ENCODE measurements at places on chromosomes 6 and 20. TPM values are rescaled to one million over a fixed set of nuclear protein-coding genes. Genes with fewer than 3 reads are reported as not detected.
A peak's percentile ranks its signal among the peaks of the same experiment; 100 is the strongest.

GRCh38 chr6:46017726-46018125 is 2.1 kb upstream of the CLIC5 start:
- H3K4me3 ChIP-seq: no peak overlapping the region
- H3K4me1 ChIP-seq: peaks cover 19% of the 10 kb centered on the region
- no peak overlapping the region for H3K27ac ChIP-seq
- H3K27me3 ChIP-seq: no peaks in the 10 kb centered on the region

DNA sequence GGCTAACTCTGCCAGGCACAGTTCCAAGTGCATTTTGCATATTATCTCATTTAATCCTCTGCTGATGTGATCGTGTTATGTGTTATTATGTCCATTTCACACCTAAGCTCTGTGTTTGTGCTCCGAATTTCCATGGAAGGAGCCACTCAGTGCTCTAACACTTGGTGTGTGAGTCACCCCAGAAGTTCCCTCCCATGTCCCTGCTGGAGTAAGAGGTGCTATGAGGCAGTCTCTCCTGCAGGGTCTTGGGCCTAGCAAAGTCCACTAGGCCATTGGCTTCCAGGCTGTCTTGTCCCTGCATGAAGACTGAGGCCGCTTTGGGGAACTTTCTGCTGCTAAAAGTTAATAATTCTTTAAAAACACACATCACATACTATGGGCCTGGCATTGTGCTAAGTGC is 405.9 kb upstream of the SULF2 start:
- H3K4me1 ChIP-seq: no peaks in the 10 kb centered on the region
- peaks cover 14% of the 10 kb centered on the region for H3K27me3 ChIP-seq
- no peaks in the 10 kb centered on the region for H3K36me3 ChIP-seq
- no peak overlapping the region for H3K4me3 ChIP-seq

- ATAC-seq: no peak
- H3K27ac ChIP-seq: no peak overlapping the region
- H3K4me1 ChIP-seq: no peaks in the 10 kb centered on the region
- no peaks in the 10 kb centered on the region for H3K27me3 ChIP-seq
- H3K36me3 ChIP-seq: no peaks in the 10 kb centered on the region
- H3K4me3 ChIP-seq: no peak overlapping the region
Observed at GRCh38 chr6:98525860-98526259, 308.5 kb upstream of the POU3F2 start.

GRCh38 chr20:62577490-62577836 is 64.8 kb upstream of the SLCO4A1 start:
- peaks cover 44% of the 10 kb centered on the region for H3K27me3 ChIP-seq
- peaks cover 10% of the 10 kb centered on the region for H3K4me1 ChIP-seq
- H3K36me3 ChIP-seq: no peaks in the 10 kb centered on the region
- ATAC-seq: no peak
- H3K4me3 ChIP-seq: no peak overlapping the region

- H3K27me3 ChIP-seq: peaks cover 6% of the 10 kb centered on the region
- no peaks in the 10 kb centered on the region for H3K4me1 ChIP-seq
- H3K27ac ChIP-seq: no peak overlapping the region
- ATAC-seq: no peak
- no peak overlapping the region for H3K4me3 ChIP-seq
- H3K36me3 ChIP-seq: no peaks in the 10 kb centered on the region
Observed at GRCh38 chr20:7937328-7937727, 2.9 kb downstream of the HAO1 start.

- no peak for ATAC-seq
- no peaks in the 10 kb centered on the region for H3K4me1 ChIP-seq
- H3K36me3 ChIP-seq: no peaks in the 10 kb centered on the region
- peaks cover 22% of the 10 kb centered on the region for H3K27me3 ChIP-seq
Observed at GRCh38 chr20:23631981-23632710, 5.6 kb downstream of the CST3 start.

- no peak overlapping the region for H3K27ac ChIP-seq
- no peaks in the 10 kb centered on the region for H3K4me1 ChIP-seq
- no peak overlapping the region for H3K4me3 ChIP-seq
- peaks cover 4% of the 10 kb centered on the region for H3K27me3 ChIP-seq
- no peak for ATAC-seq
- no peaks in the 10 kb centered on the region for H3K36me3 ChIP-seq
Observed at GRCh38 chr6:51932956-51933355, 154.5 kb downstream of the PKHD1 start.

- H3K36me3 ChIP-seq: no peaks in the 10 kb centered on the region
- H3K27me3 ChIP-seq: peaks cover 28% of the 10 kb centered on the region
- no peak for ATAC-seq
- H3K27ac ChIP-seq: no peak overlapping the region
Observed at GRCh38 chr6:148580442-148580841, 166.4 kb upstream of the UST start.

GRCh38 chr6:28771401-28772267 is 152.2 kb downstream of the TRIM27 start:
- no peak overlapping the region for H3K27ac ChIP-seq
- no peak overlapping the region for H3K4me3 ChIP-seq
- H3K36me3 ChIP-seq: peaks cover 23% of the 10 kb centered on the region
- no peak for ATAC-seq

DNA sequence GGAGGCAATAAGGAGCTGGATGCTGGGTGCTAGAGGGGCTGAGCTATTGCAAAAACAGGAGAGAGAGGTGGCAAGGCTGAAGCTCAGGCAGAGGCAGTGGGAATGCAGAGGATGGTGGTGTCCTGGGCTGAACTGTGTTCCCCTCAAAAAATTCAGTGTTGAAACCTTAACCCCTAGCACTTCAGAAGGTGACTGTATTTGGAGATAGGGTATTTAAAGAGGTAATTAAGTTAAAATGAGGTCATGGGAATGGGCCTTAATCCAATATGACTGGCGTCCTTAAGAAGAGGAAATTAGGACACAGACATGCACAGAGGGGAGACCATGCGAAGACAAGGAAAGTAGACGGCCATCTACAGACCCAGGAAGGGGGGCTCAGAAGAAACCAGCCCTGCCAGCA is 11.5 kb upstream of the MMP9 start:
- no peak for ATAC-seq
- H3K36me3 ChIP-seq: no peaks in the 10 kb centered on the region
- H3K27me3 ChIP-seq: no peaks in the 10 kb centered on the region
- H3K4me3 ChIP-seq: peak overlapping the region; percentile 22
- H3K4me1 ChIP-seq: peaks cover 30% of the 10 kb centered on the region

The SOBP gene
- 0.06 TPM for total RNA-seq

The NUP43 gene
- 84.8 TPM for total RNA-seq

The PRR18 gene
- not detected for total RNA-seq
